ENCODE measurements at places on chromosomes 4 and X.
A peak's percentile ranks its signal among the peaks of the same experiment; 100 is the strongest.

- no peak for DNase-seq
Measured at GRCh38 chr4:7665321-7665720, 230.6 kb upstream of the PSAPL1 start.

GRCh38 chr4:10582059-10582686, 102.4 kb downstream of the CLNK start:
- DNase-seq, result no peak

DNA sequence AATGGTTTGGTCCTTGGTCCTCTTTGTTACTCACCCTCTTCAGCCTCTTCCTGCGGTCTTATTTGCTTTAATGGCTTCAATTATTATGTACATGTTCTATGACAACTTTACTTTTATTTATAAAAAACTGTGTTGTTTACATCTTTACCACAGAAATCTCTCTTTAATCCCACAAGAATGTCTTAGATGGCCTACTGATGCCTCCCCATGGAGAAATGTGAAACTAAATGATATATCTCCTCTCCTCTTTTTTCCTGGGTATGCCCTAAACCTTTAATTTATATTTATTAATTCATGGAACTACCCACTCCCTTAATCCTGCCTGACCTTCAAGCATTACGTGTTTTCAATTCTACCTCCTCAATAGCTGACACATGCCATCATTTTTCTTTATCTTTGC, 573.2 kb downstream of the CENPC start:
- DNase-seq, result no peak

GRCh38 chr4:106114270-106114669, 201.7 kb downstream of the TBCK start:
- no peak for DNase-seq

- no peak for DNase-seq
Measured at GRCh38 chrX:150429594-150429993, 66.5 kb downstream of the MAMLD1 start.

DNA sequence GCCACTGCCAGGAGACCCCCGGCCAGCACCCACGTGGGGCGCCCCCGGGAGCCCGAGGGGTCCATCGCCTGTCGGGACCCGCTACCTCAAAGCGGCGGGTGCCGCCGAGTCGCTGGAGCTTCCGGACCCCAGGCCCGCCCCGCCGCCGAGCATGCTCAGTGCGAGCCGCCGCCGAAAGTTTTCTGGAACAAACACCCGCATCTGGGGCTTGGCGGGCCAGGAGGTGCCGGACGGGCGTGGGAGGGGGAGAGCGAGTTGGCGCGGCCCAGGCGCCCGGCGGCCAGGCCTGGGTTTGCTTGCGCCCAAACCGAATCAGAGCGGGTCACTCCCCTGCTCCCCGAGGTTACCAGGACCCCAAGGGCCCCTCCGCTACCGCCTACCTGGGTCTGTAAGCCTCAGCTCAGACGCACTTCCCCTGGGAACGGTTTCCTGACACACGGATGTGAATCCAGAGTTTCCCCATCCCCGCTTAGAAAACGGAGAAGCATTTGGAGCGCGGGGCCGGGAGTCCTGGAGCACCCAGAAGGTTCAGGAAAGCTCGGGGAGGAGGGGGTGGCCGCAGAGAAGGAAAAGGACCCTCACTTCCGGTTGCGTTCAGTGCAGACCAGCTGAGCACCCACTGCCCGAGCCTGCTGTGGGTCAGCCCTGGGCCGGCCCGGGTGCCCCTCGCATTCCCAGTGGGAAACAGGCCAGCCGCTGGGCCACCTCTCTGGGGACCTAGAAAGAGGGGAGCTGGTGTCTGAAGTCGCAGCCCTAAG, at the start of gene EVC2:
Gene EVC2 (minus strand): TSS at position 111 of the 758 bp plus-strand sequence. CDS start 46 bp downstream, at position 65.
- peak; percentile 15 for DNase-seq

DNA sequence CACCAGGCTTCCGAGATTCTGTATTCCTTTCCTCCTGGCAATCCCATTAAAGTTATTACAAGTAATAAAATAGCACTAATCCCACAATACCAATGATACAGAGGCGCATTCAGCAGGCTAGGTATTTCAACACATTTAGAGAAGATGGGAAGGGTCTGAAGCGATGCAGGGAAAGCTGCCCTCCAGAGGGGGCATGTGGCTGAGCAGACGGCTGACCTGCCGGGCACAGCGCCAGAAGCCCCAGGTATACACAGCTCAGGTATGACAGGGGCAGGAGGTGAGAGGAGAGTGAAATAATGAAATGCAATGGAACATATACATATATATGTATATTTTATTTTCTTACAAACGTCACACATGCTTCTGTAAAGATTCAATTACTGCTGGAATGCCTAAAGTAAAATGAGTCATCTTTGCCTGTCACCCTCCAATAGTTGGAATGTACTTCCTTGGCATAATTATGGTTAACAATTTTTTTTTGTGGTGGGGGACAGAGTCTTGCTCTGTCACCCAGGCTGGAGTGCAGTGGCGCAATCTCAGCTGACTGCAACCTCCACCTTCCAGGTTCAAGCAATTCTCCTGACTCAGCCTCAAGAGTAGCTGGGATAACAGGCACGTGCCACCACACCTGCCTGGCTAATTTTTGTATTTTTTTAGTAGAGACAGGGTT, 21.3 kb upstream of the CDKN2AIP start:
- DNase-seq, result no peak

GRCh38 chrX:112527903-112528302, 151.8 kb downstream of the LHFPL1 start:
- DNase-seq, result no peak

DNA sequence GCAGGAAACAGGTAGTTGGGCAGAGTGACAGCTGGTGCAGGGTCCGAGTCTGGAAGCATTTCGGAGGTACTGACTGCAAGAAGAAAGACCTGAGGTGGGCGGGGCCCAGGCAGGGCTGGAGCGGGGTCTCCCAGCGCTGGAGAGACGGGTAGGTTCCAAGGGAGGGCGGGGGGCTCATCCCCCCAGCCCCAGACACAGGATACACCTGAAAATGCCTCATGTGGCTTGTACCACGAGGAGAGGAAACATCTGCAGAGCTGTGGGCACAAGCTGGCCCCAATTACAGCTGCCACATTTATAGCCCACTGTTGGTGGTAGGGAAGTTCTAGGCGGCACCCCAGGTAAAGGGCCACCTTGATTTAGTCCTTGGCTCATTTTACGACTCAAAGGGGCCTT, 38.0 kb downstream of the ELF4 start:
- DNase-seq, result no peak

DNA sequence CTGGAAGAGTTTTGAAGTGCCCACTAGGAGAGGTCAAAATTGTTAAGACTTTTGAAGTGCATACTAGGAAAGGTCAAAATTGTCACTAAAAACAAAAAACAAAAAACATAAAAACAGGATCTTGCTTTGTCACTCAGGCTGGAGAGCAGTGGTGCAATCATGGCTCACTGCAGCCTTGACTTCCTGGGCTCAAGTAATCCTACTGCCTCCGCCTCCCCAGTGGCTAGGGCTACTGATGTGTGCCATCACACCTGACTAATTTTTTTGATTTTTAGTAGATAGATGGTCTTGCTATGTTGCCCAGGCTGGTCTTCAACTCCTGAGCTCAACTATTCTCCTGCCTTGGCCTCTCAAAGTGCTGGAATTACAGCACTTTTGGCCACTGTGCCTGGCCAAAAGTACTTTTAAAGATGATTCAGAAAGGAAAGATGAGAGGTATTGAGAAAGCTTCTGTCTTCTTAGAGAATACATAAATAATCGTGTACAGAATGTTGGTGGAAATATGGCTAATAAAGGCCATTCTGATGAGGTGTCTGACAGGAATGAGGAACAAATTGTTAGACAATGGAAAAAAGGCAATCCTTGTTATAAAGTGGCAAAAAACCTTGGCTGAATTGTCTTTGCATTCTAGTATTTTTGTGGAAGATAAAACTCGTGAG, 43.3 kb upstream of the STX18 start:
- DNase-seq, result no peak

- no peak for DNase-seq
Measured at GRCh38 chr4:38141808-38142500, 181.8 kb downstream of the PTTG2 start.

DNA sequence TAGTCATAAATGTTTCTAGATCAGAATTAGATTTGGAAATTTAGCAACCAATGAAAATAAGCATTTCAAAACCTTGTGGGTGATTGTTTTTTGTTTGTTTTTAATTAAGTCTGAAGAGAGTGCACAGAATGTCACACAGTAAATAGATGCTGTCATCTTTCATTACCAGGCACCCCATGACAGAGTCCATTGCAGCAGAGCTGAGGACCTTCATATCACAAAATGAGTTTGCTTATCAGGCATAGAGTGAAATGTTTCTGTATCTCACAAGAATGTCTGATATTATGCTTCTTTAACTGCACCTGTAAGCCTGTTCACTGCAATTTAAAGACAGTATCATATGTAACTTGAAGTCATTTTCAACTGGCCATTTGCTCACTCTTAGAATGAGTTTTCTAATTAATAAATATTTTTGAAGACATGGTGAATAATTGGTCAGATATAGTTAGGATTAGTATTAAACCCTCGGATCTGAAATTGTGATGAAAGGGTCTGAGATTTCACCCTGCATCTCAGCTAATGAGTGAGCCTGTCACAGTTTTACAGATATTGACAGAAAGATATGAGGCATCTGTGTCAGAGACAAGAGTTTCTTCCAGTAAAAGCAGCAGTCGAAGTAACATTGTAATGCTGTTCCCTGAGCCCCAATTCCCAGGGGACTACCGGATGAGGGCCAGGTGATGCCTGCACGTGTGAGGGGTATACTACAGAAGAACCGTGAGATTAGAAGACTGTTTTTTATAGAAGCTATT, 416.4 kb downstream of the CCSER1 start:
- DNase-seq, result no peak

DNA sequence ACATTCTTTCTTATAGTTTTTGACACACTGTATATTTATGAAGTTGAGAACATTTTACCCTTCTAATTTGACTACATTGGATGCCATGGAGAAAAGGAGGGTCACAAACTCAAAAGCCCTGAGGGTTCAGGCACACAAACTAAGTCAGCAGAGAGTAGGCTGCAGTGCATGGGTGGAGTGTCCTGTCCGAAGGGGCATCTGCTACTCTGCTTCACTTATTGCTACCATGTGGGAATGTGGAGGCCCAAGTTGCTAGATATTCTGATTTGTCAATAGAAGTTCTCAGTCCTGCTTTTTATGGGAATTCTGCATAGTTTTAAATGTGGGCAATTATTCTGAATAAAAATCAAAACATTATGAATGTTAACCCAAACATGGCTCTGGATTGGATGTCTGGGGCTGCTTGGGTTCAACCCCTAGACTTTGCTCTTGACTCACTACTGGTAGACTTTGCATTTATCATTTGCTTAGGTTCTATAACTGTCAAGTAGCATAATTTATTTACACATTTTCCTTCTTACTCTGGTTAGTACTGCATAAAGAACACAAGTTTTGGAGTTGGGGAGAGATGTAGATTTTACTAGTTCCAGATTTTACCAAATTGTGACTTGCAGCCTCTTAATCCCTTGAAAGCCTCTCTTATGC, 255.1 kb downstream of the SPRY1 start:
- no peak for DNase-seq

- no peak for DNase-seq
Measured at GRCh38 chrX:5617666-5618065, 611.0 kb downstream of the NLGN4X start.

GRCh38 chr4:152448038-152448707, 87.7 kb downstream of the FBXW7 start:
- DNase-seq, result no peak

DNA sequence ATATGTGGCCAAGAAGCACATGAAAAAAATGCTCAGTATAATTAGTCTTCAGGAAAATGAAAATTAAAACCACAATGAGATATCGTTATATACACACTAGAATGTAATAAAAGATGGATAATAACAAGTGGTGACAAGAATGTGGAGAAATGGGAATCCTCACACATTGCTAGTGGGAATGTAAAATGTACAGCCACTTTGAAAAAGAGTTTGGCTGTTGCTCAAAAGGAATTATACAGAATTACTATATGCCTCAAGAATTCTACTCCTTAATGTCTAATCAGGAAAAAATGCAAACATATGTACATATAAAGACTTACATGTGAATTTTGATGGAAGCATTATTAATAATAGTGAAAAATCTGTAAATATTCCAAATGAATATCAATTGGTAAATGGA, 102.2 kb downstream of the SPCS3 start:
- DNase-seq, result no peak

- DNase-seq, result no peak
Measured at GRCh38 chr4:82034878-82035277, 338.9 kb downstream of the HNRNPD start.

DNA sequence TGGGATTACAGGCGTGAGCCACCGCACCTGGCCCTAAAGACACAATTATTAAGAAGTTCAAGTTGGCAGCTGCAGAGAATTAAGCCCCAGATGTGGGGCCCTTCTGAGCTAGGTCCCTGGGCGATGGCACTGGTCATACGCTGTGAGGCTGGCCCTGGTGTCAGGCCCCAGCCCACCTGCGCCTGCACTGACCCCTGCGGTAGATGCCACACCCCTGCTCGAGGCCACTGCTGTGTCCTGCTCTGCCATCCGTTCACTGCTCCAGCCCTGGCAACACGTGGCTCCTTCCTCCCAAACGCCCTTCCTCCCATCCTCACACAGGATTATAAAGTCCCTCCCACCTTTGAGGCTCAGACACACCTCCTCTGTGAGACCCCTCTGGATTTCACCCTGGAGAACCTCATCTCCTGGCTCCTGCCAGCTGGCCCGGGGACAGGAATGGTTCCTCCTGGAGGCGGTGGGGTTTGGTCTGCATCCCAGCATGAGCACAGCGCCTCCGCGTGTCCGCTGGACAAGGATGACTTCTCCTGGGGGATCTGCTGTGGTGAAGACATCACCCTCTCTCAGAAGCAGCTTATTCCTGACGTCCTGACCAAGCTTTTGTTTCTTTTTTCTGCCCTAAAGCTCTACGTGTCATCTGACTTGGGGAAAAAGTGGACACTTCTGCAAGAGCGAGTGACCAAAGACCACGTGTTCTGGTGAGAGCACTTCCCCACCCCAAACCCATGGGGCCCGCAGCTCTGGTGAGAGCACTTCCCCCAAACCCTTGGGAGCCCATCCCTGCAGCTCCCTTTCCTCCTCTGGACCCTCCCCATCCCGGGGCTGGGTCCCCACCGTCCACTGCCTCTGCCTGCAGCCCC, 219.0 kb upstream of the PSAPL1 start:
- no peak for DNase-seq
